Activated CD4-positive, alpha-beta T cell treated with anti-CD3 and anti-CD28 coated beads for 48 hours (primary cell): ENCODE measurements at places on chromosomes 11 and 22.

DNA sequence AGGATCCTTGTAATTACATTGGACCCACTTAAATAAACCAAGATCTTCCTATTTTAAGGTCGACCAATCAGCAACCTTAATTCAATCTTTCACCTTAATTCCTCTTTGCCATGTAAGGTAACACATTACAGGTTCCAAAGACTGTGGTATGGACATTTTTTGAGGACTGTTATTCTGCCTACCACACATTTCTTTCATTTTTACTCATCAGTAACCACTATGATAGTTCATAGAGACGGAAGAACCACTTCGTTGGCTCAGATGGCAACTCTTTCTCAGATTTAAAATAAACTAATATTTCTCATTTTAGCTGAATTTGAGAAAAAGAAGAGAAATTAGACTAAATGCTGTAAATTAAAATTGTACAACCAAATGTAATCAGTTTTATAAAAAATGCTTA, 96.3 kb downstream of the PAX6 start:
- no peak for DNase-seq

- DNase-seq = no peak
Observed at GRCh38 chr11:28289444-28289843, 181.3 kb downstream of the METTL15 start.

DNA sequence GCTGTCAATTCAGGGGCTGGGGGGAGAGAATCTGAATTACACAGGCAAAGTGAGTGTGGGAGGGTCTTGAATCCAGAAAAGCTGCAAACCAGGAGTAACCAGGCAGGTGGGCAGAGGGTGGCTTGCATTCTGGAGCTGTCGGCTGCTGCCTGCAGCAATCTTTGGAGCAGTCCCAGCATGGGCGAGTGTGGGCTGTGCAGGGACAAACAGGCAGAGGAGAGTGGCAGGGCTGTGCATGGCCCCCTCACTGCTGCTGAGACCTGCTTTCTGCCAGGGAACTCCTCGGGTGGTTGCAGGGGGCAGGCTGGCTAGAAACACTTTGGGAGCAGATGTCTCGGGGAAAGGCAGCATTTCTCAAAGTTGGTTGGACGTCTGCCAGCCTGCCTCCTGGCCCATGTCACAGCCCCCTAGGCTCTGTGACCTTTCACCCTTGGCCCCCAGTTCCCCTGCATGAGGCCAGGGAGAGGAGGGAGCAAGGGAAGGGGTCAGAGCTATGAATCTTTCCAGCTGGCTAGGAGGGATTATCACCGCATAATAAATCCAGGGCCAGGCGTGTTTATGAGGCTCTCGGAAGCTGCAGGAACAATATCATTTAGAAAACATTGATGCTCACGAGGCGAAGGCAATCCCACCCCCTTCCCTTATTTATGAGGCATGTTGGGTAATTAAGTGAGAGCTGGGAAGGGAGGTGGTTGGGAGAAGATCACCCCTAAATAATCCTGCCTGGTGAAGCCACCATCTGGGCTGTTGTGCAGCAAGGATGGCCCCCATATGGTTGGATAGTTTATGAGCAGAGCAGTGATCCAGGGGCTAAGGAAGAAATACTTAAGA, 212.3 kb upstream of the NCAM1 start:
- no peak for DNase-seq

DNA sequence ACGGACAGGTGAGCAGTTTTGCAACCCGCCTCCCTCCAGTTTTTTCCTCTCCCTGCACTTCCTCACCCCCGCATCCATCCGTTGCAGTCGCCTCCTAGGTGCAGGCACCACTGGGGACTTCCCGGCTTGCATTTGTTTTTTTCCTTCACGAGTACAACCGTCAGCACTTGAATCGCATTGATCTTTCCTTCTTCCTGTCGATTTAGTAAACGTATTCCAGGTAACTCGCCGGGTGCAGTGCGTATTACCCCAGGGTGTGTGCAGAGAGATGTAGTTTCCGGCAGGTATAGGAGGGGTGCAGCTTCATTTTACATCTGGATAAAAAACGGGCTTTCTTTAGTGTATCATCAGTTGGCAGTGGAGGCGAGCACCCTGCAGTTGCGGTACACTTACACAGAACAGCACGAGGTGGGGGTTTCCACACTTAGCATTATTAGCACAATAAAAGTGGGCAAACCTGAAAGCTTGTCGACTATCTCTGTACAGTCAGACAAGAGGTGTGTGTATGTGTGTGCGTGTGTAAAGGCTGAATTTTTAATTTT, at the start of gene SORL1-AS1:
TSS of gene SORL1-AS1 (minus strand) at position 359 of the 542 bp plus-strand sequence.
- DNase-seq = peak; percentile 64

DNA sequence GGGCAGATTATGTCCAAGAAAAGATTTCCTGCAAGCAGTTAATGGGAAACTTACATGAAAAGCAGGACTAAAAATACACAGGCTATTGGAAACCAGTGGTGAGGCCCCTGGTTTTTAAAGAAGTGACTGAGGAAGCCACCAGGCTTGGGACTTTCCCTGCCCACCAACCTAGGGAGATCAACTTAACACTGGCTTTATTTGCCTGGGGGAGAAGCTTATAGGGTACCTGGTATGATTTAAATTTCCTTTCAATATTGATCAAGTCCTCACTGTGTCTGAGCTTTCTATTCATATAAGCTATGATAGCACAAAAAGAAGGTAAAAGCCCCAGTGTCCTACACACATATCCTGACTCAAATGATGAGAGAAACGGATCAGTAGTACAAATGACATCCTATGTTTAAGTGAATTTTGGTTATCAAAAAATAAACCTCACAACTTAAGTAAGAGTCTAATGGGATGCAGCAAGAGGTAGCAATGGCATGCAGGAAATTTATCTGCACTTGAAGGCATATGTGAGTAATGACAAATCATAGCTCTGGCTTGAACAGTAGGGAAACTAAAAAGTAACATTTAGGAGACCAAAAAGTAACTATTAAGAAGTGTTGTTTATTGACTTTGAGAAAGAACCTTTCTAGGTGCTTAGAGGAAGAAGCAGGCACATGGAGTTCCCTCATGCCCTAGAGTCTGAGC, 85.3 kb downstream of the GAB2 start:
- DNase-seq = no peak

GRCh38 chr11:114290503-114291235, 5.5 kb upstream of the NNMT start:
- no peak for DNase-seq

DNA sequence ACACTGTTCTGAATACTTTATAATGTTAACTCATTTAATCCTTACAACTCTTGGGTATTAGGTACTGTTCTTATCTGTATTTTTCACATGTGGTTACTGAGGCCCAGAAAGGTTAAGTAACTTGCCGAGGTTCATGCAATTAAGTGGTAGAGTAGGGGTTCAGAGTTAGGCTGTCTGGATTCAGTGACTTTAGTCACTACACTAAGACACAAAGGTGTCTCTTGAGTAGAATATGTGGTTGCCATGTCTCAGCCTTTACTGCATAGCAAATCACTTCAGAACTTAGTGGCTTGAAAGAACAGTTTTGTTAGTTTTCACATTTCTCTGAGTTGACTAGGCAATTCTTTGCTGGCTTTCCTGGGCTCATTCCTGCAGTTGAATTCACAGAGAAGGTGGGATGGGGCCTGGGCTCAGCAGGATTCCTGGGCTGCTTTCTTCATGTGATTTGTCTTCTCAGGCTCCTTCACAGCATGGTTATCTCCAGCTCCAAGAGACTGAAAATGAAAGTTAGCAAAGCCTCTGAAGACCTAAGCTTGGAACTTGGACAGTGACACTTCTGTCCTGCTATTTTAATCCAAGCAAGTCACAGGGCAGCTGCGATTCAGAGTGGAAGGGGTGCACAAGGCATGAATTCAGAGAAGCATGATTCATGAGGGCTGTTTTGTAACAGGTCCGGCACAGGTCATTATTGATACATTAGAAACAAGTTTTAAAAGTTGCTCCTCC, 68.3 kb downstream of the SPECC1L start:
- DNase-seq = no peak

DNA sequence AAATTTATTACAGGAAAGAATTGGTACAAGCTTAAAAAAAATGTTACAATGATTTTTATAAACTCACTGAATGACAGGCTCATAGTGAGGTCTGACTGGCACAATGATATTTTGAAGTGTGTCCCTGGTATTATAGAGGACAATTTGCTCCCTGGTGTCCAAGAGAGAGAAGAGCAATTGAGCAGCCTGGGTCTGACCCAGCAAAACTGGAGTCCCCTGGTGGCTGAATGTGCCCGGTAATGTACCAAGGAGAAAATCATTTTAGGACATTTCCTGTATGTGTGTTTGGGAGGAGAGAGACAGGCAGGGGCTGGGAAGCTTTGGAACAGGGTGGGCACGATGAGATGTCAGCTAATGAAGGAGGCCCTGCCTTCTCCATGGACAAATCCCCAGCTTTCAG, 125.3 kb downstream of the APOL5 start:
- peak; percentile 5 for DNase-seq

DNA sequence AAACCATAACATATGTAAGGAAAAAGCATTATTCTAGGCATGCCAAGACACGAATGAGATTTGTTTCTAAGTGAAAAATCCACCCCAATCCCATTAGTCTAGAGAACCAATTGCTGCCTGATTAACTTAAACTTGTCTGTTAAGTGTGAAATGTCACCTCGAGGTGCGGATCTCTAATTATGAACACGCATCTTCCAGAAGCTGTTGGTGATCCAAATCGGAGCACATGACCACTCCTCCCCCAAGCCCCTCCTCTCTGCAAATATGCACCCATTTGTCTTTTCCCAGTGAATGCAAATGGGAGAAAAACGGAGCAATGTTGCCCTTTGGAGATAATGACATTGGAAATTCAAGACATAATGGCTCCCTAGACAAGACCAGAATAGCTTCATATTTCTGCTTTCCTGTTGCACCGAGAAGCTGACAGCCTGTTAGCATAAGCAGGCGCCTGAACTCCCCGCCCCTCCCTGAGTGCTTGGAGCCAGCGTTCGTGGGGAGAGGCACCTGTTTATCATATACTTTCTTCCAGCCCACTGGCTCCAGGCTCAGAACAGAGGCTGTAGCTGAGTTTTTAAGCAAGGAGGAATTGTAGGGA, 6.0 kb upstream of the FXYD6 start:
- DNase-seq = no peak

GRCh38 chr11:69211920-69212797, 56.4 kb downstream of the SMIM38 start:
- DNase-seq = no peak

DNA sequence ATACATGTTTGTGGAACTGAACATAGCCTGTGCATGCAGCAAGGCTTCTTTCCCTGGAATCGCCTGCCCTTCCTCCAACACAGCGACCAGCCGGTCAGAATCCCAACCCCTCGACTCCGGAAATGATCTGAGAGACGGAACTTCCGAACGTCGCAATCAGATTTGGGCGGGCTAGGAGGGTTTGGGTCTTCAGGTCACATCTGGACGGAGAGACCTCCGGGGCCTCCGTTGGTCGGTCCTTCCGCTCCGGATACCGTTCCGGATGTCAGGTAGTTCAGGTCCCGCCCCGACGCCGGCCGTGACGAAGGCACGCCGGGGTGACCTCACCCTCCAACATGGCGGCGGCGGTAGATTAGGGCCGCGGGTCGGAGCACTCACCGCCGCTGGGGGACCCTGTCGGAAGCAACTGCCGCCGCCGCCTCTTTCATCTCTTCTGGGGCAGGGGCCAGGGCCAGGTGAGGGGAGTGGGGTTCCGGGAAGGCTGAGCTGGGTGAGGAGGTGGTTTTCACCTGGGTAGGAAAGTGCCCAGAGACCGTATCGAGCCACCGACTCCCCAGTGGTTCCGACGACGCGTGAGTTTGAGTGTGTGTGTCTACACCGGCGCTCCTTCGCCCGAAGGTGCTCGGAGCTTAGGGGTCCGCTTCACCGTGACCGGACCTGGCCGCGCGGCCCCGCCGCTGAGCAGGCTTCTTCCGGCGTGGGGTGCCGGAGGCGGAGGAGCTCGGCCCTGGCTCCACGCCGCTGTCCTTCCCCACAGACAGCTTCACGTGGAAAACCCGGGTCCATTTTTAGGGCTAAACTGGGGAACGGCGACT, at the start of gene BCL2L13:
TSS of gene BCL2L13 (plus strand) at position 326 of the 815 bp plus-strand sequence. CDS start 16,955 bp downstream, outside the sequence.
- peak; percentile 94 for DNase-seq

GRCh38 chr22:29300467-29300806, 6.0 kb upstream of the GAS2L1 start:
- no peak for DNase-seq

GRCh38 chr11:82930229-82930628, 28.7 kb downstream of the DDIAS start:
- DNase-seq = no peak

- no peak for DNase-seq
Observed at GRCh38 chr22:27842669-27843431, 41.3 kb upstream of the MN1 start.

DNA sequence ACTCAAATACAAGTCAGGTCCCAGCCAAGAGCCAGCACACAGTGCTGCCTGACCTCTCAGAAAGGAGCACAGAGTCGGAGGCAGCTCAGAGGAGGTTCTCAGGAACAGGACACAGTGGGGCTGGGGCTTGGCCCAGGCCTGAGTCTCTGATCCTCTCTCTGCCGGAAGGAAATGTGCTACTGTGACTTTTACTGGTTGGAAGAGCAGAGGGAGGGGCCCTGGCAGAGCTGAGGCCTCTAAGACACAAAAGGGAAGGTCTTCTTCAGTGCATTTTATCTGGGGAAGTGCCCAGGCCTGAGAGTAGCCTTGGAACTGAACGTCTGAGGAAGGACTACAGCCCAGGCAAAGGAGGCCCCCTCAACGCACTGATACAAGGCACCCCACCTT, 16.2 kb upstream of the CASTOR1 start:
- DNase-seq = peak; percentile 49

DNA sequence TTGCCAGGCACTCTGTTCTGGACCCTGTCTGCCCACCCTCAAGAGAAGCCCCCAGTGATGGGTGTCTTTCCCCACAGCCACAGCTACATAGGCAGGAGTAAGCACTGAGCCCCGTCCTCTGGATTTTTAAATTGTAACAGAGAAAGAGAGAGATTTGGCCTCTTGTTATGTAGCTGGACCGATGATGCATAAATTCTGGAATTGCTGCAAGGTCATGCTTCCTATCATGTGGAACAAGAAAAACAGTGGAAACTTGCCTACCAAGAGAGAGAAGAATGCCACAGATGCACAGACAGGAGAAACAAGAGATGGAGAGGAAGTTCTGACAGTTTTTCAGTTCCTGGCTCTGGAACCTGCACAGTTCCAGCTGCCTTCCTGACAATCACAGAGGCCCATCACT, 150.2 kb downstream of the ETS1 start:
- no peak for DNase-seq

GRCh38 chr11:65311170-65311678, 3.4 kb upstream of the CDC42EP2 start:
- DNase-seq = no peak
